ENCODE measurements at places on chromosomes 1 and 21. TPM values are rescaled to one million over a fixed set of nuclear protein-coding genes. Genes with fewer than 3 reads are reported as not detected.

Gene KLHDC8A
- 0.88 TPM for total RNA-seq

Gene SLC44A5
- 1.6 TPM for total RNA-seq

Gene NPHS2
- not detected for total RNA-seq

Gene MTMR11
- 43.6 TPM for total RNA-seq

DNA sequence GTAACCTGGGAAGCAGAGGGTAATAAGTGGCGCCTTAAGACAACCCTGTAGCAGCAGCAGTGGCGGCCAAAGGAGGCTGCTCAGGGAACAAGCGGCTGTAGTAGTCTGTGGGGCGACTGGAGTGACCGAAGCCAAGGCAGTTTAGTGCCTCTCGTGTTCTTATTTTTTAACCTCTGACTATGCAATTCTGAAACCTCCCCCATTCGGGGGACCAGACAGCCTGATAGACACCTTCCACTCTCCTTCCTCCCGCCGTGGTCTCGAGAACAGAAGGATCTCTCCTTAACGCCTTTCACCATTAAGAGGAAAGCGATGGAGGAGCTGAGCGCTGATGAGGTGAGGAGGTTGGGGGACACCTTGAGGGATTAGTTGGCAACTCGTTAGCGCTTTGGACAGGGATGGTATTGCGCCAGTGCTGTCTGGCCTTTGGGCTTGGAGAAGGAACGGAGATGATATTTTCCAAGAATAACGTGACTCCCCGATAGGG lies 644 bp downstream of the UBE4B start:
- DNase-seq = no peak

- no peak for DNase-seq
These were observed 83.8 kb downstream of the TMEM53 start for GRCh38 chr1:44590475-44590874.

- DNase-seq = peak; percentile 28
These were observed 275.2 kb upstream of the C1orf105 start for GRCh38 chr1:172145231-172145651.

GRCh38 chr1:246921481-246921880 lies 10.3 kb downstream of the AHCTF1 start:
- DNase-seq = no peak

Measured in uterus (tissue), 4 donors.